ENCODE measurements at places on chromosomes 3 and 15.

GRCh38 chr15:76298986-76299385 lies 12.3 kb downstream of the ETFA start:
- no peak for DNase-seq

DNA sequence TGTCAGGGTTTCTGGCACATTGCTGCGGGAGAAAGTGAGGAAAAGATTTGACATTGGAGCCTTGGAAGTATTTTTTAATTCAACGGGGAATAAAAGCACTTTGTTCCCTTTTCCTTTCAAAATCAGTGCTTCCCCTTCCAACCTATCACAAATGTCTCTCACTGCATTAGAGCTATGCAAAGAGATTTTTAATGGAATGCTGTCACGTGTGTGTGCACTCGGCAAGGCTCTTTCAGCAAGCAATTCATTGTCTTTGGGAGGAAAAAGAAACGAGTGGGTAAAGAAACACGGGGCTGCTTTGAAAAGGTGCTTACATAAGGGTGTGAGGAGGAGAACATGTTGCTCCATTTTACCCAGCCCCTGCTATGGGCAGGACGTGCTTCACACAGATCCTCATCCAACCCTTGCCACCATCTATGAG lies 490.4 kb upstream of the PROK2 start:
- DNase-seq = no peak

DNA sequence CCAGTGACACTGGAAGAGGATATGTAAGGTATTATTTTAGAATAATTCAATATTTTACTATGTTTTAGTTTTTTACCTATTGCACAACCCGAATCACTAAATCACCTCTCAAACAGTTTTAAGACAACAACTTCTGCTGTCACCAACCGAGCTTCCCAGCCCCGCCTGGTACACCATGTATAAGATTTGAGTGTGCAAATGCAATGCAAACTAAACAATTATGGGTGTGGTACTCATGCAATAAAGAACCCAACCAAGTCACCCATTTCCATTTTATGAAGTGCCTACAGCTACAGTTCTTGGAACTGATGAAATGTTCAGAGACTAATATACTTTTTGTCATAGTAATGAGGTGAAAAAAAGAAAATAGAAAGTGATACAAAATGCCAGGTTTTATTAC lies 256.2 kb downstream of the TAFA4 start:
- DNase-seq = no peak

GRCh38 chr15:87477737-87478686 lies 778.5 kb downstream of the NTRK3 start:
- no peak for DNase-seq

GRCh38 chr3:31871939-31872507 lies 109.0 kb downstream of the OSBPL10 start:
- DNase-seq = no peak

DNA sequence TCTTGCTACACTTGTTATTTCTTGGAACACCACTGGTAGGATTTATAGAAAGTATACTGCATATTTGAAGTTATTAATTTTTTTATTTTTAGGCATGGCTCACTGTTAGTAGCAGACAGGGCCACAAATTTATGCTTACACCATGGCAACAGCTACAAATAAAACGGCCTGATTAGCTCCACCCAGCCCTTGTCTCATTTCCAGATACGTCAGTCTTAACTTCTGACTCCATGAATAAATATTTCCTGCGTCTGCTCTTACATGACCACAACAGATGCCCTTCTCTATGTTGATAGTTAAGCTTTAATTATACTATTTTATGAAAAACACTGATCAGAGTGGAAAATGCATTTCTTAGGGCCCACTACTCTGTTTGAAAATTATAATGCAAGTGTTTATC lies 62.3 kb upstream of the CPOX start:
- DNase-seq = no peak

DNA sequence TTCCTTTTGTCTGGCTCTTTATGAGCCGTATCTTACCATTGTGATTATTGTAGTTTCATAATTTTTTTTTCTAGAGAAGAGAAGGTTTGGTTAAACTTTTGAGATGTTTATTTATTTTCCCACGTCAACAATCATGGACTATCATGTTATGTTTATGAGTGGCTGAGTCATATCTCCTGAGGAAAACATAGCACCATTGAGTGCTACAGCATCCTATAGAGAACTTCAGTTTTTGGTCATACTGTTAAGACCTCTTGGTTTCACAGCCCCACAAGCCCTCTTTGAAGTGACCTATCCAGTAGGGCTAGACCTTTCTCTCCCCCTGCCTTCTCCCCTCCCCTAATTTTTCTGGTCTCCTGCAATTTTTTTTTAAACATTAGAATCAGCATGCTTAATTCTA lies 20.8 kb downstream of the PIK3CA start:
- no peak for DNase-seq

DNA sequence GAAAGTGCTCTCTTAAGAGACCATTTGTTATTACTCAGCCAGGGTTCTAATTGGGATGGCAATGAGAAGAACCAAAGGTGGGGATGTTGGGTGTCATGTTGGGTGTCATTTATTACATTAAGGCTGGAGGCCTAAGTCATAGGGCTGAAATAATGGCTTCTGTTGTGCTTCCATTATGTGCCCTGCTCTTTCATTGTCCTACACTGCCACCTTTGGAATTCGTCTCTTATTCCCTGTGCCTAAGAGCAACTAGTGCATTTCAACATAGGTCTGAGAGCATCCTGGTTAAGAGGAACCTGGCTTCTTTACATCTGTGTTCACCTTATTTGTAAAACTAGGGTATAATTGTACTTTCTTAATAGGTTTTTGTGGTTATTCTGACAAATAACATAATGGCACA lies 32.2 kb downstream of the RIOX2 start:
- no peak for DNase-seq

GRCh38 chr15:99509686-99510461 lies 55.9 kb upstream of the MEF2A start:
- no peak for DNase-seq

DNA sequence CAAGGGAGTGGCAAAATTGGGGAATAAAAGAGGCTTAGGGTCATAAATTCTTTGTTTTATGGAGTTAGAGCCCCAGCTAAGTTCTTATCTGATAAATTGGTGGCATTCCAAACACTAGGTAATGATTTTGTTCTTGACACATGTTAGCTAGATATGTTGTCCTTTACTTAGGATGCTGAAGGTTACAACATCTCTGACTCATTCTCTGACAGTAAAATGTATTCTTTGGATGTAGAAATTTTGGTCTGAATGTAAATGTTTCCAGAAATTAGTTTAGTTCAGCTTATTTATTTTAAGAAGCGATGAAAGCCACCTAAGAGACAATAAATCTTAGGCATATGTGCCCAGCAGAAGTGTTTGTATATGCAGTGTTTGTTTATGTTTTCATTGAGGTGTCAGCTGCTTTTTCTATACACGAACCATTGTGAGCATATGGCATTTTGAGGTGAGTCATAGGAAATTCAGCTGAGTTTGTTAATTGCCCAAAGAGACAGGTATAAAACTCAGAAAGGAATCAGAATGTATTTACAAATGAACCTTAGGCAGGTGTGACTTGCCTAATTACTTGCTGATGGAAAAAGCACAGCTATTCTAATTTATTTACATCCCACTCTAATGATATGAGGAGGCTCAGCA lies 247.7 kb downstream of the AGBL1 start:
- no peak for DNase-seq

- no peak for DNase-seq
Measured at GRCh38 chr3:32780071-32780734, 37.6 kb upstream of the TRIM71 start.

- no peak for DNase-seq
Measured at GRCh38 chr15:25811481-25811906, 51.6 kb downstream of the ATP10A start.

GRCh38 chr3:71905426-71905825 lies 120.5 kb upstream of the PROK2 start:
- no peak for DNase-seq

GRCh38 chr15:85289677-85290365 lies 90.6 kb upstream of the AKAP13 start:
- DNase-seq = no peak

- DNase-seq = no peak
Measured at GRCh38 chr3:188240189-188240981, 86.4 kb downstream of the LPP start.

All from stimulated activated CD4-positive, alpha-beta T cell treated with anti-CD3 and anti-CD28 coated beads, Interleukin-1b, Interleukin-23, amount 100 ng/mL, for 4 hours (primary cell).